Daoy (cell line): ENCODE measurements at places on chromosomes 2 and 18. TPM values are rescaled to one million over a fixed set of nuclear protein-coding genes. Genes with fewer than 3 reads are reported as not detected.

- peak; percentile 96 for DNase-seq
Measured at GRCh38 chr2:84958135-84959059, 12.6 kb upstream of the KCMF1 start.

TMEM198 gene
- total RNA-seq = 2.4 and 2.5 TPM in 2 replicates

- peak; percentile 88 for DNase-seq
Measured at GRCh38 chr2:174836377-174836994, 72.2 kb upstream of the CHRNA1 start.

DNA sequence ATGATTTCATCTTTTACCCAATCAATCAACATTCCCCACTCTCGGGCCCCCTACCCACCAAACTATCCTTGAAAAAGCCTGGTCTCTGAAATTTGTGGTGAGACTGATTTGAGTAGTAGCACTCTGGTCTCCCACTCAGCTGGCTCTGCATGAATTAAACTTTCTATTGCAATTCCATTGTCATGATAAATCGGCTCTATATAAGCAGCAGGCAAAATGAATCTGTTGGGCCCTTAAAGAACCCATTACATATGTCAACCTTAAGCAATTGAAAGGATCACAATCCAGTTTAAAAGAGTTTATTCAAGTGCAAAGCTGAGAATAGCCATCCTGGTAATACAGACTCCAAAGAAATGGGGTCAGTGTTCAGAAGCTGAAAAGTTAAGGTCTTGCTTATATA, 68.2 kb downstream of the NEURL3 start:
- DNase-seq = no peak

ARHGEF4 gene
- total RNA-seq = 0.27 and 1.5 TPM in 2 replicates

GRCh38 chr18:78915446-78916008, 64.1 kb upstream of the SALL3 start:
- no peak for DNase-seq

DNA sequence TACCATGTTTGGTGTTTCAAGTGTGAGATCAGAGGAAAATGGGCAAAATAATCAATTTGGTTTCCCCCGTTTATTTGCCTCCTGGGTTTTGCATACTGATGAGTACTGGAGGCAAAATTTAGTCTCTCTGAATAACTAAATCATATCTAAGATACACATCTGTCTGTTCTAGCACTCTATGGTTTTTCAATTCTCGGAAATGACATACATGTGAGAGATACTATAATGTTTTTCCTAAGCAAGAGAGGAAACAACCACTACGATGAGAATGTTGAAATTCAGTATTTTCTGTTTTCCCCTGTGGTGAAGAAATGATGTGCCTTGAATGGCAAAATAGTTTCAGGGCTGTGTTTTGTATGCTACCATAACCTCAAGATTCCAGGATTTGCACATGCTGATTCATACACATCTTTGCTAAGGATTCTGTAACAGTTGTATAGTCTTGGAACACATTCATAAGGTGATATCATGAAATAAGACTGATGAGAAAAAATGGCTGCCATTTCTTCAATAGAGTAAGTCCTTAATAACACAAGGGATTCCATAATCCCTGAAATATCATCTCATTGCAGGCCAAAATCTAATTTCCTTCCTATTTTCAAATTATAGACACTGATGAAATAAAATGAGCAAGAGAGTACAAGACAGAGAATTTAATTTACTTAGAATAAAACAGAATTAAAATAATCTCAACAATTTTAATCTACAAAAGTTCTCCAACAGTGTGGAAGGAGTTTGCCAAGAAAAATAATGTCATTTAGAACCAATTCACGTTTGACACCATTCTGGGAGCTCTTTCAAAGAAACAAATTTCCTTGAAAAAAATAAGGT, 316.6 kb downstream of the FIGN start:
- DNase-seq = no peak

CENPA gene
- 25.3 and 27.9 TPM in 2 replicates for total RNA-seq

DNA sequence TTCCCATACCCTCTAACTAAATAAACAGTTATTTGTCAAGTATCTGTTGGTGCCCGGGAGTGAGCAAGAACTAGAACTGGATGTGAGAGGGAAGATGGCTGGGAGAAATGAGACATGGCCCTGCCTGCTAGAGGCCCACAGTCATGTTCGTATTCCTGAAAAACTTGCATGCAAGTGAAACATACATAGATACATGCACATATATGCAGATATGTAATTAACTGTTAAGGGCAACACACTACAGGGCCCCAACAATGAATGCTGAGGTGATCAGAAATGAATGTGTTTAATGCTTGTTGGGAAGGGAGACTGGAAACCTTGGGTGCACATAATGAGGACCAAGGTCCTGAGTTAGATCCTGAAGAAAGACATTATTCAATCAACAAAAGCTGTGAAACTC, 49.8 kb downstream of the ADD2 start:
- no peak for DNase-seq

ERLEC1 gene
- 71.3 and 71.9 TPM in 2 replicates for total RNA-seq

GRCh38 chr2:29001806-29002205, 20.7 kb downstream of the TOGARAM2 start:
- DNase-seq = no peak

DNA sequence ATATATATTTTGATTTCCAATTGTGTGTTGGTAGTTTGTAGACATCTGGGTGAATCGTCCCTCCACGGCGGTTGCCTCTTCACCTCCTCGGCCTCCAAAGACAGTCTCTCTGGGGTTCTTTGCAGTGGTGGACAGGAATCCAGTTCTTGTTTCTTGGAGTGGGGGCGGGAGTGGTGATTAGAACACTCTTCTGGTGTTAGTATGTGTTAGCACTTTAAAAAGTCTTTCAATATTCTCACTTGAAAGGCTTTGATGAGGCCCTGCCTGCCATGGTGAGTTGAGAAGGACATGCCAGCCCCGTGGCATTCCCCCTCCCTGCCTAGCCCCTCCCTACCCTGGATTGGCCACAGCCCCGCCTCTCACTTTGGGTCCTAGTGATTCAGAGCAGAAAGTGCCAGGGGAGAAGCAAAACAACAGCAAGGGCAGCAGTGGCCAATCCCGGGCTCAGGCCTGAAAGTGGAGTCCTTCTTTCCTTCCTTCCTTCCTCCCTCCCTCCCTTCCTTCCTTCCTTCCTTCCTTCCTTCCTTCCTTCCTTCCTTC, 316.8 kb upstream of the HS6ST1 start:
- peak; percentile 49 for DNase-seq

DNA sequence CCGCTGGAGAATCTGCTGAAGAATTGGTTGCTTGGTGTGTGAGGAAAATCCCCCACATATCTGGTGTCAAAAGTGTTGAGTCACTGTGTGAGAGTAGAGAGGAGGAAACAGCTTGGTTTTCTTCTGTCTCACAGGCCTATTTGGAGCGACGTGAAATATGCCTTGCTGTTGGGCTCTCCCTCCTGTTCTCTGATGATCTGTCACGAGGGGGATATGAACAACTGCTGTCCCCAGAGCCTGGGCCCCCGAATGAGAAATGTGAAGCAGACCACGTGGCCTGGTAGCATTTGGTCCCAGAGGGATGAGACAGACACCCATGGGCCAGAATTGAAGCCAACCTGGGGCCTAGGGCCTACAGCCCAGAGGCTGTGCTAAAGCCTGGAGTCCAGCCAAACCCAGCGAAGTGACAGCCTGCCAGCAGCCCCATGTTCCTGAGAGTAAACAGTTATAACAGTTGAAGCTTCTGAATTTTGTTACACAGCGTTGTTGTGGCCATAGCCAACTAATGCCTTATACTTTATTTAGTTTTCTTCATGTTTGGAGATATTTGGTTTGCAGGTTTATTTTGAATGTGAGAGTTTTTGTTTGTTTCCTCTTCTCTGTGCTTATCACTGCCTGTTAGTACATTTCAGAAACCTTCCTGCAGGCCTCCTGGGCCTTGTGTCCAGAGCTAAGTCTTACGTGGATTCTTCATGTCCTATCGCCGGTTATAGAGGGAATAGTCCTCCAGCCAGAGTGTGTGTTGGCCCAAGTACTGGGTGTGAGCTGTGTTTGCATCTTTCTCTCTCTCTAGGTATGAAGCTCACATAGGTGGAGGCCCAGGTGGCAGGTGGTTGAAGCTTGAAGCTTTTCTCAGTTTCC, 18.7 kb upstream of the COLEC12 start:
- DNase-seq = peak; percentile 14

NEURL3 gene
- total RNA-seq = 0.23 and 1.2 TPM in 2 replicates

DNA sequence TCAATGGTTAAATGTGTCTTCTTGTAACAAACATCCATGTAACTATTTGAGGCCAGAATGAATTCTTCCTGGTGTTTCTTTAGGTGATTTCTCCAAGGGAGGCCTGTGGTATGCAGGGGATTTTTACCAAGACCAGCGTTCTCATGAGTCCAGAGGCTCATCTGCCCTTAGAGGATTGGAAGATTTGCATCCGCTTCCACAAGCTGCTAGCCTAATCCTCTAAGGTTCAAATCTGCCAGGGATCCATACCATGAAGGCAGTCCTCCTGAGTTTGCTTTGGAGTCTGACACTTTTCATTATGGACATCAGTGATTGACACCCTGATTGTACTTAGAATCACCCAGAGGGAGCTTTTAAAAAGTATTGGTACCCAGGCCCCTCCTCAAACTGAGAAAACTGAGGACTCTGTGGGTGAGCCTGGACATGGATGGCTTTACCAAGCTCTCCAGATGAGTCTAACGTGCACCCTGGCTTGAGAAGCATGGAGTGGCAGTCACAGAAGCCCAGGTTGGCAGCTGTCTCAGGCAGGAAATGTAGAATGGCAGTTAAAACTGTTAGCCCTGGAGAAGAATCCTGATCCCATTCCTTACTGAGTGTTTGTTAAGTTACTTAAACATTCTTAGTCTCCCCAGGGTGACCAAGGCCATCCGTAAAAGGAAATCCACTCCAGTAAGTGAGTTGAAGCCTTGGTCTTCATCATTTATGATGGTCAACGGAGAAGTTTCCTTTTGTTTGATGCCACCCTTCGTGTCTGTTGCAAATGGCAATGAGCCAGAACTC, 95.3 kb upstream of the RMDN2 start:
- DNase-seq = no peak

GTF2A1L gene
- total RNA-seq = not detected in 2 replicates

DNA sequence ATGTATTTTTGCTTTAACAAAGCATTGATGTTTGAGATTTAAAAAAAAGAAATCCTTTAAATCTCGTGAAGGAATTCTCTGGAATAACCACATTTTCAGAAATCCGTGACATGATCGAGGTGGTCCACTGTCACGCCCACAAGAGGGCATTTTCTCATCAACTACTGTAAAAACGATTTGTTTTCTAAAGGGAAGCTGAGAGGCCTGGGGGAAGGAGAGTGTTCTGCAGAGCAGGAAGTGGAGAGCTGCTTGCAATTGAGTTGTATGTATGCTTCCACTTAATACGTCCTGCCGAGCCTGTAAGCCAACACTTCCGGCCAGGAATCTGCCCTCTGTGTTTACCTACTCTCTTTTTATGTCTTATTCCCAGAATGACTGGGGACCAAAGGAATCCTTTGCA, 19.4 kb downstream of the KLHL29 start:
- peak; percentile 86 for DNase-seq

DNA sequence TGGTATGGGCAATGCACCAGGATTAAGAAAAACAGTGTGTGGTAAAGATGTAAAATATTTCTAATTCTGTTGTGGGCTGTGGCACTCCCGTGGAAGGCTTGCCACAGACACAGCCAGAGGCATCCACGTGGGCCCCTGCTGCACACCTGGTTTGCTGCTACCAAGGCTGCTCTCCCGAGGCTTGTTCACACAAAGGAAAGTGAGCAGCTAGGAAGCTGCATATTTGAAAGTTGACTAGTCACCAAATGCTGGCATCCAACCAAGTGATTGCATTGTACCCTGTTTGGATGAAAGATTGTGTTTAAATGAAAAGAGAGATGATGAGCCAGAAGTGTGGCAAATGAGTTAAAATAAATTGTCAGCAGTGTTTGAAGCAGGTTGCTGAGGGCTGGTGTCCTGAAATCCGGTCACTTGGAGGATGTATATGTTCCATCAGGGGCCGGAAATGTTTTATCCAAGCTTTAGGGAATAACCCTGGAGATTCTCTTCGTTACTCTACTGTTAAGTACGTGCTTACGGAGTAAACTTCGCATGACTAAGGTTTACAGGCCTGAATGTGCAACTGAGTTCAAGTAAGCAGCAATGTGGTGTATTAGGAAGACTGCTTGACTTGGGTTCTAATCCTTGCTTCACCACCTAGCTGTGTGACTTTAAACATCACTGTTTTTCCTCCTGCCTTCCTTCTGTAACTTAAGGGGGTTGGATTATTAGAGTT, 86.1 kb downstream of the MSH2 start:
- DNase-seq = peak; percentile 79

DNA sequence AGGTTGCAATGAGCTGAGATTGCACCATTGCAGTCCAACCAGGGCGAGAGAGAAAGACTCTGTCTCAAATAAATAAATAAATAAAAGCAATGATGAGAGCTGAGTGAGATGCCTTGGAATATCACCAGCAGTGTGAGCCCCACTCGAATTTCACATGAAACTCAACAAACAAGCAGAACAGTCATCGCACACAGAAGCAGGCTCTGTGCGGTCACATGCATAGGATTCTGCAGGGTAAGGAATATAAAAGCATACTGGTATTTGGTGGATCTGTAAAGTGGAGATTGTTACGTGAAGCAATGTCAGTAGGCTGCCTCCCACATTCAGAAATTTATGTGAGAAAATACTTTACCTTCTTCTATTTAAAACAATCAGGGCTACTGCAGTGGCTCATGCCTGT, 18.0 kb upstream of the AP1S3 start:
- DNase-seq = peak; percentile 17

SNORC gene
- total RNA-seq = 0.29 and 0.30 TPM in 2 replicates

GRCh38 chr18:9428301-9428706, 47.0 kb upstream of the RALBP1 start:
- DNase-seq = no peak

- DNase-seq = peak; percentile 67
Measured at GRCh38 chr2:17752892-17753802, 463 bp downstream of the SMC6 start.

ABCB11 gene
- total RNA-seq = not detected in 2 replicates

GRCh38 chr2:241841181-241842066, 17.3 kb downstream of the PDCD1 start:
- no peak for DNase-seq

- no peak for DNase-seq
Measured at GRCh38 chr2:57461624-57462023, 585.0 kb upstream of the VRK2 start.

DNA sequence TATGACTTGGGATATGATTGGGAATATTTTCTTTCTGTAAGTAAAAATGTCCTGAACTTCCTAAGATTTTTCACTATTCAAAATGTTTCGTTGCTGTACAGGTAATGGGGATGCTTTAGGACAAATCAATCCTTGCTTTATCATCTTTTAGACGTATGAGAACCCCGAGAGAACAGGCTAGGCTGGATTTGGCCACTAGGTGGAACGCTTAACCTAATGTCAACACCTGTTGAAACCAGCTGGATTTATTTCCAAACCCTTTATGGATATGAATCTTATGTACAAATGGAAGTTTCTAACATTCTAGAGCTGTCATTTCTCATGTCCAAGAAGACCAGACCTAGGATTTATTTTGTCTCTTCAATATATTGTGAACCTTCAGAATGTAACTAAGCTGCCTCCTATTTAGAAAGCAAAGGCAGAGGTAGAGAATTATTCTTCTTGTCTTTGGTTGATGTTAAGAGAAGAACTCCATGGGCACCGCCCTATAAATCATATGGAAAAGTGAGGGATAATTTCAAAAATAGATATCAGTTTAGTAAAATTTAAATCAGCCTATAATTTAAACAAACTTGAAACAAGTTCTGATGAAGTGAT, 96.7 kb downstream of the PMAIP1 start:
- DNase-seq = peak; percentile 44

SAG gene
- total RNA-seq = not detected in 2 replicates
